ENCODE measurements at places on chromosomes 4 and X.

DNA sequence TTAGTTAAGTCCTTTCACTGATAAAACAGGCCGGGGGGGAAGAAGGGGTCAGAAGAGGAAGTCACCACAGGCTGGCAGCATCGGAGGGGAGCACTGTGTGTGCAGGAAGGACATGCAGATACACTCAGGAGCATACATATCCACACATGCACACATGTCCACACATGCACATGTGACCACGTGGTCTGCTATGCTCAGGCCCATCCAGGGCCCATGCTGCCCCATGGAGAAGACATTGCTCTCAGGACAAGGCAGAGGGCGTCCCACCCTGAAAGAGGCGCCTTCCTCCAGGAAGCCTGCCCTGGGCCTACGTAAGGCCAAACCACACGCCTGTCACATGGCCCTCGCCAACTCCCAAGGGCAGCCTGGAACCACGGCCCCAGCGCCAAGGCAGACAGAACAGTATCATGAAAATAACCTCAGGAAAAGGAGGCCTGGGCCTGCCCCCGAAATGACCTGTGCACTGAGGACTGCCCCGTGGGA lies 15.8 kb downstream of the WDR1 start:
- peak; percentile 29 for DNase-seq

DNA sequence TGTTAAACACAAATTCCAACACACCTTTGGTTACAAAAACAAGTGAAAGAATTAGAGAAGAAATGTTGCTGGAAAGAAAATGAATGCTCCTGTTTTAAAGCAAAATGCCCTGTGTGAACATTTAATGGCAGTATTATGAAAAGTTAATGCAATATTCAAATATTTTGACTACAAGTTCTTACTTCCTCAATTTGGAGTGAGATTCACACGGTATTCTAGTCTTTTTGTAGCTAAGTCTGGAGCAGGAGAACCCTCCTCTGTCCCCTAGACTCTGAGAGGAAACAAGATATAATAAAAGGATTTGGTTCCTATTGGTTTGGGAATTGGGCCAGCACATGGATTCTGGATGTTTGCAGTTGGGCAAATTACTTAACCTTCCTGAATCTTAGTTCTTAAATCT lies 12.7 kb downstream of the MAD2L1 start:
- no peak for DNase-seq

- DNase-seq, result no peak
Measured at GRCh38 chr4:155077452-155078229, 130.8 kb upstream of the NPY2R start.

GRCh38 chrX:110168585-110168984 lies 149.3 kb downstream of the AMMECR1 start:
- DNase-seq, result no peak

DNA sequence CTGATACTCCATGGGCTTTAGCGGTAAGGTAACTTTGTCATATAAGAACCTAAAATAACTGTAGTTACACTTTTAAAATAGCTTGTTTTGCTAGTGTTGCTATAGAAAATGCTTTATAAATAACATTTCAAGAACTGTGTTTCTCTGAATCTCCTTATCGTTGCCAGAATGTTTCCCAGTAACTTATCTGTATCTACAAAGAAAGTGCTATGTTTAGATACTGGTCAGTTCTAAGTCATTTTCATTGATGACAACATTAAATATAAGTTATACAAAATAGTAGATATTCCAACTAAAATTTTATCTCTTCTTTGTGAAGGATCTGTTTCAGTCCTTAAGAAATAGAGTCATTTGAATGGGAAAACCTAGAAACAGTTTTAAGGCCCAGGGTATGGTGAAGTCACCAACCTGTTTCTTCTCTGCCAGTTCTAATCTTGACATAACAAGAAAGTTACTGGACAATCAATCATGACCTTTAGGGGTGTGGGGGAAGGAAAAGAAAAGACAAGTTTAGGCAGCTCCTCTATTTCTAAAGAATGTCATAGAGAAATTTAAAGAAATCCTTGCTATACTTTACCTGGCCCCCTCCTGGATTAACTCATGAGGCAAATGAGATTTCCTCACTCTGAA lies 425.9 kb downstream of the RPA4 start:
- no peak for DNase-seq

GRCh38 chrX:136750364-136750763 lies 30.4 kb downstream of the ARHGEF6 start:
- no peak for DNase-seq

DNA sequence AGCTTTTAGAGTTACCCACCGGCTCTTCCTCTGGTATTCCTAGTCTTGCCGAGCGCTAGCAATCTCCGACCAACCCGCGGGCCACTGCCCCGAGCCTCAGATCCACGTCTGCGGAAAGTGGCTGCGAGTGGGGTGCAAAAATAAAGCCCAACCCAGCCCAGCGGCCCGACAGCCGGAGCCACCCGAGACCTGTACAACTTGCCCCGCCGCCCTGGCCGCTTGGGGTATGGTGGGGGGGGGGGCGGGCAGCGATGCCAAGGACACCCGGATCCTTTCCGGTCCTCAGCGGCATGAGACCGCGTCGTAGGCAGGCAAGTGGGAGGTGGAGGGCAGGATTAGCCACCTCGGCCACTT lies 1.6 kb downstream of the SLITRK4 start:
- DNase-seq, result no peak

DNA sequence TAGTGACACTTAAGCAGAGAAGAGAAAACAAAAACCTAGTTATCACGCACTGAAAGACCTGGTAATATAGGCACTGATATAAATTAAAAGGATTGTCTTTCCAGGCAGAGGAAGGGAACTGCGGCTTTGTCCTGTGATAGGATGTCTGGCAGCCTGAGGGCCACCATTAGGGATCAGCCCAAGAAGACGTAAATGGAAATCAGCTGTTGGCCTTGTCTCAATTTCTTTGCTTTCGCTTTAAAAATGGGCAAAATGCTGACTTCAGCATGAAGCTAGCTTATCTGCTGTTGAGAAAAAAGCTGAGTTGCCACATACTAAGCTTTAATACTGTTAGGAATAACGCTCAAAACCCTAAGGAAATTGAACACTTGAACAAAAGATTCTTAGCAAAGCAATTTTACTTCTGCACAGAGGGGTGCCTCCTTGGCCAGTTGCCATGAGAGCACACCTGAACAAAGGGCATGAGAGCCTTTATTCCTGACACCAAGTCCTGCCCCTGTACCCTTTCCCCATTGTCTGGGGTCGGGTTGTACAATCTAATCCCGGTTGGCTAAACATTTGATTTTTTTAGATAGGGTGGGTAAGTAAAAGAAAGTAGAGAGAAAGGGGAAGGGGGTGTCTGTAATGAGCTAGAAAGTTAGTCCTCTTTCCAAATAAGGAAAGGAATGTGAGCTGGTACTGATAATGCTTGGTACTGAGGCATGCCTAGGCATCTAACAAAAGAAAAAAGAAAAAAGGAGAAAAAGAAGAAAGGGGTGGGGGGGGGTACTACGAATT lies 85.1 kb upstream of the UCP1 start:
- DNase-seq, result no peak

- DNase-seq, result no peak
Measured at GRCh38 chr4:54914781-54915180, 210.6 kb downstream of the KDR start.

DNA sequence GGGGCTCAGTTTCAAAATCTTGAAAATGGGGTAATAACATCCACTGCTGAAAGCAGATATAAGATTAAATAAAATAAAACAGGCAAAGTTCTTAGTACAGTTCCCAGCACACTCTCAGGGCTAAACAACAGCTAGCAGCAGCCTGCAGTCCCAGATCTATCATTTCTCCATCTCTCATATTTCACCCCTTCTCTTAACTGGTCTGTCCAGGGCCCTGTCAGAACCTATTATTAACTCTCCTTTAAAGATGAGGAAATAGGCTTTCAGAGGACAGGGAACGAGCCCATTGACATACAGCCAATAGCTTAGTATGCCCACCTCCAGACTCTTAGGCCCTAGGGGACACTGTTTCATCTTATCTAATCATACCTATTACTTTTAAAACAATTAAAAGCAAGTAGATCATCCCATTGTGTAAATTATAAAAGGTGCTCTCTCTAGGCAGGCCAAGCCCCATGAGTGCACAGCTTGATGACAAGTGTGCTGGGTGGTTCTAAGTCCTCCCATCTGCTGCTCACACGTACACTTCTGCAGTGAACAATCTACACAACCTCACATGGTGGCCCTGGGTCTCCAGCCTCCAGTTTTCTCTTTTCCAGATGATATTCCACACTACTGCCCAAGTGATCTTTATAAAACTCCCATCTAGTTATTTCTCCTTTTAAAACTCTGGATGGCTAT lies 119.0 kb downstream of the APBB2 start:
- no peak for DNase-seq

DNA sequence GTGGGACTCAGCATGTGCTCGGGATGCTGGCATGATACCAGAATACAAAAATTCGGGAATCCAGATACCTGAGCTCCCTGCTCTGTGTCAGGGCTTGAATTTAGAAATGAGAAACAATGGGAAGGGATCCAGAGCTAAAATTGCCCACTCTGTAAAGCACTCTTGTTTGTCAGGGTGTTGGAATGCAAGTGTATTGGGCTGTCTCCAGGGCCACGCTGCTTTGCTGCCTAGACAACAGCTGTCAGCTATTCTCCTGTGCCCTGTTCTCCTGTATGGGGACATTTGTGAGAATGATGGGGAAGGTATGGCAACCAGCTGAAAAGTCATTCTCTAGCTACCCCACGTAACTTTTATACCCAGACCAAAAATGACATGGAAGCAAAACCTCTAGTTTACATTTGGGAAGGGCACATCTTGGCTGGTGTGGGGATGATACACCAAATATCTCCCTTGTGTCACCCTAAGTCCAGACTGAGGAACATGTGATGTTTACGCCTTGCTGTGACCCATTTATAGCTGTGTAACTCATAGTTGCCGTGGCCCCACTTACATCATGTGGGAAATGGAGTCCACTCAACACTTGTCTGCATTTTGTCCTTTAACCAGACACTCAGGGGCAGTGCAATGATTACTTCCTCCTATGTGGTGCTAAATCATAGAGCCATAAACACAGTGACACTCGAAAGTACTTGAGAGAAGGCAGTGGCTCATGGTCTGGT lies 46.6 kb downstream of the SMPX start:
- DNase-seq, result no peak

- DNase-seq, result no peak
Measured at GRCh38 chr4:183758061-183758757, 99.1 kb downstream of the TRAPPC11 start.

- DNase-seq, result no peak
Measured at GRCh38 chr4:13209600-13209999, 274.5 kb downstream of the RAB28 start.

DNA sequence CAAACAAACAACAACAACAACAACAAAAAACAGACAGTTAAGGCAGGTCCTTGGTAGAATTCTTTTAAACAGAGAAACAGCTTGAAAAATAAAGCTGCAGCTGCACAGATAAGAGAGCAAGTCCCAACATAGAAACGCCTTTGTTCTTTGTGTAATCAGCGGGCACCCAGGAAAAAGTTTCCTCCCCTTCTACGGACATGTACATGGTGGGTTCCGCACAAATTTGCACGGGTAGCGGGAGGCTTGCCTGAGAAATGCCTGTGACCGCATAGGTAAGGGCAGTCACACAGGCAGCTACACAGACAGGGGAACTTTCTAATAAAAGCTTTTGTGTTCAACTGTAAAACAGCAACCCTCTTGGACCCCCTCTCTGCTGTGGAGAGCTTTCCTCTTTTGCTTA lies 25.7 kb upstream of the CT47A1 start:
- no peak for DNase-seq

DNA sequence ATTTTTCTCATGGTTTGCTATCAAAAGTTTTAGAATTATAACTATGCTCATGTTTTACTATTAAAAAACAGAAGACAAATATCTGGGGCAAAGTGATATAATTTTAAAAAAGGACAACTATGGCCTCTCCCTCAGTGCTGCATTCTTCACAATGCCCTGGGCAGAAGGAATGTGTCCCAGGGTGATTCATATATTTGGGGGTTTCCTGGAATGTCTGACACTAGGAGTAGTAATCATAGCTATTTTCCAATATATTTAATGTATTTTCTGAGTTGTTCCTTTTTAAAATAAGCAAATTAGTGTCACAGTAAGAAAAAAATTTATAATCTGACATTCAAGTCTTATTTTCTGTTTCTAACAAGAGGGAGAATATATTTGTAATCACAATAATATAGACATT lies 281.7 kb downstream of the UNC5C start:
- no peak for DNase-seq

- DNase-seq, result no peak
Measured at GRCh38 chr4:111934314-111934713, 210.9 kb upstream of the FAM241A start.

GRCh38 chr4:67700116-67700737 lies 728 bp downstream of the UBA6 start:
- DNase-seq, result no peak

DNA sequence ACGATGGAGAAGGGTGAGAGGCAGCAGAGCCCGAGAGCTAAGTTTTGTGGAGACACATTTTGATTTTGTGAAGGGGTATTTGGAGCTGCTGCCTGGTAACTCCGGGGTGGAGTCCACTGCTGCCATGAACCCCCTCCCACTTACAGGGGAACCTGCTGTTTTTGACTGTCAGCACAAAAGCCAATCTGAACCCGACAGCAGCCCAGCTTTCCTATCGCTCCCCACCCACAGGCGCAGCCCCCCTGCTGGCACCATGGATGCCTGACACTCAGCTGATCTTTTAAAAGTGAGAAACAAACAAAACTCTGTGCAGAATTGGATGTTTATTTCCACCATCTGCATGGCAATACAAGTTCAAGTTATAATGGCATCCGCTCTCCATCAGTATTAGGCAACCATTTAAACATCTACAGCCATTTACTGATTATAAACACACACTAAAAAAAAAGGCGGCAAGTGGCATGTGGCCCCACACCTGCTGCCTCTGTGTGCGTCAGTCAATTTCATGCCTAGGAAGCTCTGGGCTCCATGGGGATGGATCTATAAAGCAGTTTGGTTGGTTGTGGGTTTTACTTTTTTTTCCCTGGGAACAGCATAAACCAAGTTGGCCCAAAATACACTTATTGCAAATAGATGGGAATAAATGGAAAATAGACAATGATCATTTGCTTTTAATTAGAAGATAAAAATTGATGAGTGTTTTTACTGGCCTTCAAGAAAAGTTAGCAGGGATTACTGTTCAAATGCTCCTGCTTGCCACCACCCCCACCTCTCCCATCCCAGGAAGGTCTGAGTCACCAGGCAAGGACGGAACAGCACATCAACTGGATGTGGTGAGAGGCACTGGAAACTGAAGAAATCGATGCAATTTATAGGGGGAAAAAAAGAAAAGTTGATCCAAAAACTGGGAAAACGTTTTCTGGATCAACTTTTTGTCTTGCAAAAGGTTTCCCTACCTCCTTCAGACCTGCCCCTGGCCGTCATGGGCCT lies 46.0 kb downstream of the SEPSECS start:
- DNase-seq, result no peak

- DNase-seq, result no peak
Measured at GRCh38 chr4:105232374-105232773, 85.7 kb downstream of the TET2 start.

DNA sequence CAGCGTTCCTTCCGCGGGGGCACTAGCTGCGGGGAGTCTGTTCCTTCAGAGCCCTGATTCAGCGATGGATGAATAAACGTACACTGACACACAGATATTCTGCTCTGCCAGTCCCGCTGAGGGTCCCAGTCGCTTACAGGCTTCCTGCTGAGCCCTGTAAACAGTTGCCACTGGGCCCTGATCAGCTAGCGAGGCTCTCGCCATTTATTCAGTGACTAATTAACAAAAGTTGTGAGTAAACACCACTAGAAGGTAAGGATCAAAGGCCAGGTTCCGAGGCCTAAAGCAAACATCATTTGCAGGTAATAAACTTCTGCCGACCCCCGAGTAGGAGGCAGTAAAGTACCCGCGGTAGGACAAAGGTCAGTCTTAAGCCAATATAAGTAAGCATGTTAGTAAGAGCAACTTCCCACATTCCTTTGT lies 442.6 kb upstream of the GALNT7 start:
- no peak for DNase-seq

GRCh38 chr4:56803471-56803870 lies 18.0 kb downstream of the SPINK2 start:
- no peak for DNase-seq

Data from effector memory CD4-positive, alpha-beta T cell (primary cell).